ENCODE measurements at places on chromosomes 6 and 20.
A peak's percentile ranks its signal among the peaks of the same experiment; 100 is the strongest.

- no peak for DNase-seq
Observed at GRCh38 chr6:38713812-38714211, 1.3 kb upstream of the DNAH8 start.

GRCh38 chr6:140684776-140685550 lies 1310.5 kb upstream of the CITED2 start:
- no peak for DNase-seq

GRCh38 chr20:52801628-52802006 lies 170.5 kb upstream of the TSHZ2 start:
- no peak for DNase-seq

- no peak for DNase-seq
Observed at GRCh38 chr20:38514185-38514584, 41.5 kb downstream of the RALGAPB start.

- DNase-seq, result no peak
Observed at GRCh38 chr6:139282684-139283083, 9.1 kb downstream of the TXLNB start.

GRCh38 chr6:159151266-159151855 lies 17.8 kb upstream of the FNDC1 start:
- DNase-seq, result no peak

GRCh38 chr6:12408752-12409151 lies 118.6 kb downstream of the EDN1 start:
- no peak for DNase-seq

DNA sequence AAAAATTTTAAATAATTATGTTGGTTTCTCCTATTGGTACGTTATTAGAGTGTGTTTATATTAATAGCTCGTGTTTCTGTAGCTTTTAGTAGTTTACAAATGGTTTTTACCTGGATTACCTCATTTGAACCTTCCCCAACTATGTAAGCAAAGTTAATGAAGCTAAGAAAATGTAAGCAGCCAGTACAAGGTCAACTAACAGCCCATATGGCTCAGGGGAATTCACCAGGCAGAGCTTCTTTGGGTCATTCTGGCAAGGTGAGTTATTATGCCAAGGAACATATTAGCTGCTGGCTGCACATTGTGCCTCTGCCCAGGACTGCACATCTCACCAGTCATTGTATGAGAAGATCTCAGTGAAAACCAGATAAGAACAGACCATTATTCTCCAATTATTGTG lies 27.0 kb upstream of the MARCKS start:
- DNase-seq, result no peak

DNA sequence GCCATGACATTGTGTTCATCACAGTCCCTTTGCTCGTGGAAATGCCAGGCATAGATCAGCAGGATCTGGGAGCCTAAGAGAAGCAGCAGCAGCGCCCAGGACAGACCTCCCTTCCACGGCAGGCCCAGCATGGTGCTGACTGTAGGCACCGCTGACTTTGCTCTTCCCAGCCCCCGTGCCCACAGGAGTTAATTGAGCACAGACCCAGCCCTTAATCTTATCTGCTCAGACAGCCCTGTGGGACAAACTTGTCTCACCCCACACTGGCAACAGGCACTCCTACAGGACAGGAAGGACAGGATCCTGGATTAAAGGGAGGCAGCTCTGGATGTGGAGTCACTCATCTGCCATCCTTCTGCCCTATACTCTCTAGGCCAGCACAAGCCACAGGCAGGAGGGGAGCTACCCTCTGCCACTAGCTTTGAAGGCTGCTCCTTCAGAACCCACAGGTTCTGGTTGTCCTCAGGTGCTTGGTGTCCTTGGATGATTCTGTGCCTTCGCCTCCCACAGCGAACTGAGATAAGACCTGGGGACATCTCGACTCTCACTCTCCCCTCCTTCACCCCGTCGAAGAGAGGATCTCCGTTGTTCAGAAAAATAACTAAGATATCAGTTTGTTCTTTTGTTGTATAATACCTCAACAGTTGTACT lies at the start of gene CST9L:
Gene CST9L, minus strand, starts transcription at position 165 of the 651 bp plus-strand sequence. Its CDS starts 34 bp downstream, at position 131.
- DNase-seq, result no peak

DNA sequence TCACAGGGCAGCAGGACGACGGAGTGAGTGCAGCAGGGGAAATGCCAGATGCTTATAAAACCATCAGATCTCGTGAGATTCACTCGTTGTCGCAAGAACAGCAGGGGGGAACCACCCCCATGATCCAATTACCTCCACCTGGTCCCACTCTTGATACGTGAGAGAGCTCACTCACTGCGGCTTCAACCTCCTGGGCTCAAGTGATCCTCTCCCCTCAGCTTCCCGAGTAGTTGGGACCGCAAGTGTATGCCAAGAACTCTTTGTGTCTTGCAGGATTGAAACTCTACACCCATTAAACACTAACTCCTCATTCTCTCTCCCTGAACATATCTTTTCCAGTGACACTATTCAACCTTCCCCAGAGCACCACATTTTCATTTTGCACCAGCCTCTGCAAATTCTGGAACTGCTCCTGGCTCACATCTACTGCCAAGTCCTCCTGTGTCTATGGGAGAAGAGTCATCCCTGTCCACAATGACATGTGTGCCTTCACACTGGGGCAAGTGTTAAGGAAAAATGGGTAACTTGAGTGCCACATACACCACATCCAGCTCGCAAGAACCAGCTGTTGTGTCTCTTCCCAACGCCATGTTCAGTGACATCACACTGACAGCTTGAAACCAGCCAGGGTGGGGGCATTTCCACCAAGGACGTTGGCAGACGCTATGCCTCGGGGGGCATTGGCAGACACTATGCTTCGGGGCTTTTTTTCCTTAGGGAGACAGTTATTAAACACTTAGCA lies 14.7 kb upstream of the TAF4 start:
- DNase-seq, result no peak

GRCh38 chr6:166563200-166563599 lies 23.3 kb downstream of the RAMACL start:
- no peak for DNase-seq

- no peak for DNase-seq
Observed at GRCh38 chr20:16147216-16147615, 426.0 kb downstream of the KIF16B start.

DNA sequence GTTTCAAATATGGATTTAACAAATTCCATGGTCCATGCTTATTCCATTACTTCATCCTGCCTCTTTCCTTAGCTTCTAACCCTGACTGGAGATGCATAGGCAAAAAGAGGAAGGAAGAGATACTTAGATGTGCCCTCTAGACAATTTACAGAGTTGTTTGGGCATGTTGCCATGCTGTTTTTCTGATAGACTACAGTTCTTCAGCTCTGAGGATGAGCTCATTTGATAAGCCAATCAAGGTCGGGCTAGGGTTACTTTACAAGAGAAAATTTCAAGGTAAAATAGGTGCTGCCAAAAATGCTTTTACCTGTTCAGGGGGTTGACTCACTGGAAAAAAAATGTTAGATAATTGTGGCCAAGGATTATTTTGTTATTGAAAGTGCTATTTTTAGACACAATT lies 5.9 kb downstream of the HCRTR2 start:
- DNase-seq, result no peak

DNA sequence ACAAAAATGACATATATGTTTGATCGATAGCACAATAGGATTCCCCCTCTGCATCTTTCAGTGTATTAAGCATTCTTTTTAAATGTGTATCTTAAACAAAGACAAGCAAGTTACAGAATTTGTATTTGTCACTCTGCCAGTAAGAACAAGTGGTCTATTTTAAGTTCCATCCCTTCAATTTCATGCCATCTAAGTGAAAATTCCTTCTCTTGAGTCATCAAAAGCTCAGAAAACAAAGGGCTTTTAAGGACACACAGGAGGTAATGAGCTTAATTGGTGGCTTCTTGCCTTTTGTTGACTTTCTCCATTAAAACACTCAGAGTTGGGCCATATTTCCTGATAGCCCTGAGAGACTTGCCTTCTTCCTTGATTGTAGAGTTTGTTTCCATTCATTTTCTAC lies 547.8 kb downstream of the TENT5A start:
- DNase-seq, result peak; percentile 17

DNA sequence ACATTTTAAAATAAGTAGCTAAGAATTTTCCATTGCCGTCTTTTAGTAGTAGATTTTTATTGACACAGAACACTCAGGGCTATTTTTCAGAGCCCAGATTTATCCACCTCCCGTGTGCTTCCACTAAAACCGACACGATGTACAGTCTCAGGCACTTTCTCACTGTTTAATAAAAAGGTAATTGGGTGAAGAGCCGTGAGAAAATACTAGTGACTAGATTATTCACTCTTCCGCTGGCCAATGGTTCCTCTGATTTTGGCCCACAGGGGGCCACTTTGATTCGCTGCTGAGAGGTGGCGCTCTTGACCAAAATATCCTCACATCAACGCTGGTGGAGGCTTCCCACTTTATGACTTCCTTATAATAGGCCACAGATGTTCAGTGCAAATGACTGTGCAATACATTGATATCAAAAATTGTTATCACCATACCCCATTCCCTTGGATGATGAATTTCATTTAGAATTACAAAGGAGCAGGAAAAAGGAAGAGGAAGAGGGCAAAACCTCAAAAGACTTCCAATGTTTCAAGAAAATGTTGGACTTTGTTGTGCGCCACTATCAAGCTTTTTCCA lies 12.3 kb upstream of the HDDC2 start:
- DNase-seq, result no peak

- no peak for DNase-seq
Observed at GRCh38 chr20:5074232-5074674, 45.5 kb downstream of the PCNA start.

- no peak for DNase-seq
Observed at GRCh38 chr6:121666814-121667213, 231.4 kb downstream of the GJA1 start.

DNA sequence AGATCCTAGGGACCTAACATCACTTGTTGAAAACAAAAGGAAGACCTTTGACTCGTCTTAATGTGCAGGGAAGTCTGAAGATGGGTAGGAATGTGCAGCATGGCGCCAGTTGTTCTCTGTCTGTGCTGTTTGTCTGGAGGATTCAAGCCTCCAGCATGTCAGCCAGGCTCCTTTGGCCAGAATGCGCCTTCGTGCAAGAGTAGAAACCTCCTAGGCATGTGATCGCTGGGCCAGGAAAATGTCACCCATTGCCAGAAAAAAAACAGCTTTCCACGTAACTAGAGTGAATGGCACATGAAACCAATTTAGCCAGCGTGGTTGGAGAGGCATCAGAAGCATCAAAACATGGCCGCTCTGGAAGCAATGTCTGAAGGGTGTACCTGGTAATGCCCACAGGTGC lies 132.7 kb downstream of the EDN1 start:
- no peak for DNase-seq

- no peak for DNase-seq
Observed at GRCh38 chr6:34486106-34486740, 20.3 kb downstream of the PACSIN1 start.

DNA sequence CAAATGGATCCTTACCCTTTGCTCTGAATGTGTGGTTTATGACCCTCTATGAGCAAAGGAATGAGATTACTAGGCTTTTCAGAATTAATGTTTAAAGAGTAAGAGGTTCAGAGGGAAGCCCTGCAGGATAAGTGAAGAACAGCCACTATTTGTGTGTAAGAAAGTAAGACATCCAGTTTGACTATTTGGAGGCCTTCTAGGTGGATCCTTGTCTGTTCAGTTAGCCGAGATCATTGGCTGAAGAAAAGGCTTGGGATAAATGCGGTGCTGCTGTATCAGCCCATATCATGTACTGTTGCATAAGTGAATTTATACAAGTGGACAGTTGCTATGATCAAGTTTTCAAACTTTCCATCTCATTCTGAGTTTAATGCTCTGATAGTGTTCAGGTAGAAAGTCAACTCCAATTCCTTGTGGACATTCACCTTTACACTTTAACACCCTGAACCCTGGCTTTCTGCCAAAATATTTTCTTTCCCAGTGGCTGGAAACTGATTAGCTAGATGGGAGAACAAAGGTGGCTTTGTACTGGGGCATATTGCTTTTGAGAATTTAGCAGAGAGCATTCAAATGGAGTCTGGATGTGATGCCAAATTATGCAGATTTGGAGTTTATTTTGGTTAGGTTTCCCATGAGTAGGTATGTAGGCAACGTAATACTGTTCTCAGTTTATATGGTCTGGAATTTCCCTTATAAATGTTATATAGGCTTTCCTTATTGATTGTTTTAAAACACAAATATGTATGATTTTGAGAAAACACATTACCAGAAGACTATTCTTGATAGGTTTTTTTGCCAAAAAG lies 15.0 kb downstream of the PARD6B start:
- peak; percentile 34 for DNase-seq

DNA sequence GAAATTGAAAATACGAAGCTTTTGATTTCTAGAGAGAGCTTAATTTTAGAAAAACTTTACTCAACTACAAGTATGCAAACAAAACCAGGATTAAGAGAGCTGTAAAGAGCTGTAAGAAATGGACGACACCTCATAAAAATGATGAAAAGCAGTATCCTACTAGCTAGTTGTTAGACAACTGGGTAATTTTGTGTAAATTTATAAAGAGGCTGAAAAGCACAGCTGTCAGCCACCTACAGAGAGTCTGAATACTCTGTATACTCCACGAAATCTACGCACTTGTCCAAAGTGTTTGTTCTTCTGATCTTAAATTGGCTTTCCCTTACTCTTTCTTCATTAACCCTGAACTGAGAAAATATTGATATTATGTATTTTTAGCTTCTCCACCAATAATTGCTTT lies 808.4 kb upstream of the EPHA7 start:
- DNase-seq, result no peak

- no peak for DNase-seq
Observed at GRCh38 chr6:25336996-25337395, 57.8 kb downstream of the CARMIL1 start.

DNA sequence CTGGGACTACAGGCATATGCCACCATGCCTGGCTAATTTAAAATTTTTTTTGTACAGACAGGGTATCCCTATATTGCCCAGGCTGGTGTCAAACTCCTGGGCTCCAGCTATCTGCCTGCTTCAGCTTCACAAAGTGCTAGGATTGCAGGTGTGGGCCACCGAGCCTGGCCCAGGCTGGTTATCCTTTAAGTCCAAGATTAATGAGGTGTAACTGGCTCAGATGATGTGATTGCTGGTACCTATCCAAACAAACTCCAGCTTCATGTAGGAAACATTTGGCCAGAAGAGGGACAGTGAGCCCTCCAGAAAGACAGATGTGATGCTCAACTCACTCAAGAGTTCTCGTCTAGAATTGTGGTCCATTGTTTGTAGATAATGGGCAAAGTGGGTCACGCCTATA lies 9.2 kb upstream of the ZNF318 start:
- no peak for DNase-seq

- DNase-seq, result no peak
Observed at GRCh38 chr20:63452821-63453523, 19.5 kb downstream of the KCNQ2 start.

- DNase-seq, result no peak
Observed at GRCh38 chr6:159535656-159536350, 157.2 kb downstream of the SOD2 start.

- no peak for DNase-seq
Observed at GRCh38 chr6:167552961-167553735, 228.3 kb downstream of the TTLL2 start.

GRCh38 chr20:14069796-14070195 lies 74.5 kb downstream of the MACROD2 start:
- DNase-seq, result no peak

GRCh38 chr20:50182346-50182745 lies 8.3 kb upstream of the CEBPB start:
- DNase-seq, result no peak

Measured in AG09309 (cell line).